ENCODE measurements at places on chromosomes 16 and 17.

- no peak for DNase-seq
Measured at GRCh38 chr17:41256291-41256685, 1.1 kb downstream of the KRTAP9-9 start.

DNA sequence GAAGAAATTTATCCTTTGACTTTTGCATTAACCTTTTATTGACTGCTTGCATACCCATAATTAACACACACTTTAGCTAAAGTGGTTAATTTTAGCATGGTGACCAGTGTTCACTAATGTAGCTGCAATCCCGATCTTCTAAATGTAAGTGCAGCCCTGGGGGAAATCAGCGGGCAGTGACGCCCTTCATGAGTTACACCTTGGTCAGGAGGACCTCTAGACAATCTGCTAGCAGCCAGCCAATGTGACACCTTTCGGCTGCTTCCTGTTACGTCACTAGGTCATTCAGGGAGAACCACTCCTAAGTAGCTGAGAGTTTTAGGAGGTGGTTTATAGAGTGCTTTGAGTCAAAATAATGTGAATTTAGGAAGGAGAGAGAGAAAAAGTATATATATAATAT lies 180.5 kb downstream of the IRX3 start:
- no peak for DNase-seq

GRCh38 chr16:71205482-71206131 lies 24.9 kb downstream of the HYDIN start:
- no peak for DNase-seq

GRCh38 chr16:56892705-56893104 lies 27.7 kb downstream of the SLC12A3 start:
- DNase-seq = no peak

DNA sequence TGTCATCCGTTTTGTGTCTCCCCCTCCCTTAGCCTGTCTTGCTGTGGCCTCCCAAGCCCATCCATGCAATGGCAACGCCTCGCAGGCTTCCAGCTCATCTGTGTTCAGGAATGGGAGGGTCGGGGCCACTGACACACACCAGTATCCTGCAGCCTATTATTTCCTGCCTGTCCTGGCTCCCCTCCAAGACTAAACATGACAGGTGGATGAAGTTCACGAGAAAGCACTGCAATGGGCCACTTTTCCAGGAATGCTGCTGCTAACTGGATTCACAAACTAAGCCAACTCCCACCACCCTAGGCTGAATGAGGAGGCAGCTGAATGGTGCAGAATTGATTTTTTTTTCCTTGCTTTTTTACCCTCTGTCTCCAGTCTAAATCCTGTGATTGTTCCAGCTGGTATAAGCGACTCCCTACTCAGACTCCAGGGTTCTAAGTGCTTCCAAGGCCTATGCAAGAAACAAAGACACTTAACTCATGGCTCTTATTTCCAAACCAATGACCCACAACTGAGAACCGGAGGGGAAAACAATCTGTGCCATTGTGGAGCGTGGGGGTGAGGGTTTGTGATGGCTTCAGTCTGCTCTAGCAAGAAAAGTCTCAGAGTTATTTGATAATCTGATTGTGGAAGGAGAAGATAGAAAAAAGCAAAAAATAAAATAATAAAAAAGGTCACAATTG lies 23.3 kb downstream of the TMEM100 start:
- no peak for DNase-seq

DNA sequence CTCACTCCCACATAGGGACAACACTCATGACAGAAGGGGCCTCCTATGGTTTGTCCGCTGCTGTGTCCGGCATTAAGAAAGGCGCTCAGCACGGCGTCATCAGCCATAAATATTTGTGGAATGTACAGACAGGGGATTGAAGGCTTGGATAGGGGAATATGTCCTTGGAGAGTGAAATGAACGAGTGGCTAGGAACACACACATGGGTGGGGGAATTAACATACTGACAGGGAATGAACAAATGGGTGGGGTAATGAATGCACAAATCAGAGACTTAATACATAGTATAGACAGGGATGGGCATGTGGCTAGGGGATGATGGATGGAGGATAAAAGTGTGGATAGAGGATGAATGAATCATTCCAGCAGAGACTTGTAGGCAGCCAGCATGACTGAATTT lies 154.0 kb upstream of the HSBP1 start:
- DNase-seq = no peak

- no peak for DNase-seq
Measured at GRCh38 chr17:82933911-82934310, 94.1 kb upstream of the ZNF750 start.

DNA sequence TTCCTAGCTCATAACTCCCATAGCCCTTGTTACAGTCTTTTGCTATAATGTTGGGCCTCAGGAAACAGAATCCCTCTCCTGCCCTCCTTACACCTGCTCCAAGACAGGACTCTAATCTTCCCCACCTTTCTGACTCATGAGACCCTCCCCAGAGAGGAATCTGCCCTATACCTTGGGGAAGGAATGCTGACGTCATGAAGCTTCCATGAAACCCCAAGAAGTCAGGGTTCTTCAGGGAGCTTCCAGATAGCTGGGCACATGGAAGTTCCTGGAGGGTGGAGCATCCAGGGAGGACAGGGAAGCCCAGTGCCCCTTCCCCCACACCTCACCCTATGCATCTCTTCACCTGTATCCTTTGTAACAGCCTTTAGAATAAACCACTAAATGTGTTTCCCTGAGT lies 285.7 kb downstream of the SOX9 start:
- DNase-seq = no peak

DNA sequence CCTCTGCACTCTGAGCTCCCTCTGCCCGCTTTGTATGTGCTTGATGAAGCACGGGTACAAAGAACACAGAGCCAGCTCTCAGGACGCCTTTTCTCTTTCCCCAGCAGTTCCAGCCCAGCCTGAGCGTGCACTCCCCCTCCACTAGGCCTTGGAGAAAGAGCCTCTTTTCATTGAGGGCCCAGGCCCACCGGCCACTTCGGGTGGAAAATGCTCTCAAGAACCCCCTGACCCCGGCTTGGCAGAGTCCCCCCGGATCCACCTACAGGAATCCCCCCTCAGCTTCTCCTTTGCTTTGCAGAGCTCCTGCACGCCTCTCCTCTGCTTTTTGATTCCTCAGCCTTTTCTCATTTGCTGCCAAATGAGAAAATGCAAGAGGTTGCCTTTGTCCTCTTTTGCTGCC lies 30.2 kb downstream of the MRC2 start:
- no peak for DNase-seq

- DNase-seq = no peak
Measured at GRCh38 chr16:85363881-85364280, 249.2 kb upstream of the GSE1 start.

GRCh38 chr17:27631411-27631760 lies 398 bp downstream of the LGALS9 start:
- no peak for DNase-seq

GRCh38 chr17:42337442-42337841 lies 49.1 kb downstream of the STAT5A start:
- DNase-seq = no peak

- DNase-seq = no peak
Measured at GRCh38 chr17:31527606-31528005, 136.1 kb downstream of the RAB11FIP4 start.

GRCh38 chr17:74219576-74220133 lies 6.3 kb downstream of the TTYH2 start:
- no peak for DNase-seq

GRCh38 chr17:36931096-36931696 lies 6.1 kb upstream of the LHX1 start:
- DNase-seq = no peak

- no peak for DNase-seq
Measured at GRCh38 chr16:24499193-24499814, 40.1 kb upstream of the RBBP6 start.

DNA sequence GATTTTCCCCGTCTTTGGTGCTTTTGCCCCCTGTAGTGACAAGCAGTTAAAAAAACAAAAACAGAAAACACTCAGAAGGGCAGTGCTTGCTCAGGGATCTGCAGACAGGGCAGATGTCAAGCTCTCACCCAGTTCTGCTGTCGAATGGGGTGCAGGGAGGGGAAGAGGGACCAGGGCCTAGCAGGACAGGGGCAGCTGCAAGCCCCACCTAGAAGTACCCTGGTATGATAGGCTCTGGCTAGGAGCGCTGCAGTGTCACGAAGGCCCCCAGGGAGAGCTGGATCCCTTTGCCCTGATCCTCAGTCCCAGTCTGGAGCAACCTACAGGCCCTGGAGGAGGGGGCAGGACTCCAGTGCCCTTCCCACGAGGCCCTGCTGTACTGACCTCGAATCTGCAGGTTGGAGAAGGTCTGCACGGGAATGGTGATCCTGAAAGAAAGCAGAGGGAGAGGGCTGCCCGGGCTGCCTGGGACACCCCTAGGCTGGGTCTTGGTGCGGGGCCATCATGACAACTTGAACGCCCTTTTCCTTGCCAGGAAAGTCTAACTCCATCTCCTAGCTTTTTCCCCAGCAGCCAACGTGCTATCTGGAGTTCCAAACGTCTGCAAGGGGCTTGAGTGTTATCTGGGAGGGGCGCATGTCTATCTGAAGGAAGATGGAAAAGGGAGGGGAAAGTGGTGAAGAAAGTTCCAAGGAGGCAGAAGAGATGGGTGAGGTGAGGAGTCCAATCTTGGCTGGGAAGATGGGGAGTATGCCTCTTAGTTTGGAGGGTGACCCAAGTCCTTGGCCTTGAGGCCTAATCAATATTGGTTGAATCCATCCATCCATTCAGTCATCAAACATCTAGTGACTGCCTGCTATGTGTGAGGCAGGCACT lies 4.8 kb downstream of the GFAP start:
- DNase-seq = no peak

GRCh38 chr17:2700030-2700490 lies 11.5 kb downstream of the CLUH start:
- DNase-seq = no peak

GRCh38 chr16:52552643-52553042 lies 5.7 kb upstream of the TOX3 start:
- DNase-seq = no peak

DNA sequence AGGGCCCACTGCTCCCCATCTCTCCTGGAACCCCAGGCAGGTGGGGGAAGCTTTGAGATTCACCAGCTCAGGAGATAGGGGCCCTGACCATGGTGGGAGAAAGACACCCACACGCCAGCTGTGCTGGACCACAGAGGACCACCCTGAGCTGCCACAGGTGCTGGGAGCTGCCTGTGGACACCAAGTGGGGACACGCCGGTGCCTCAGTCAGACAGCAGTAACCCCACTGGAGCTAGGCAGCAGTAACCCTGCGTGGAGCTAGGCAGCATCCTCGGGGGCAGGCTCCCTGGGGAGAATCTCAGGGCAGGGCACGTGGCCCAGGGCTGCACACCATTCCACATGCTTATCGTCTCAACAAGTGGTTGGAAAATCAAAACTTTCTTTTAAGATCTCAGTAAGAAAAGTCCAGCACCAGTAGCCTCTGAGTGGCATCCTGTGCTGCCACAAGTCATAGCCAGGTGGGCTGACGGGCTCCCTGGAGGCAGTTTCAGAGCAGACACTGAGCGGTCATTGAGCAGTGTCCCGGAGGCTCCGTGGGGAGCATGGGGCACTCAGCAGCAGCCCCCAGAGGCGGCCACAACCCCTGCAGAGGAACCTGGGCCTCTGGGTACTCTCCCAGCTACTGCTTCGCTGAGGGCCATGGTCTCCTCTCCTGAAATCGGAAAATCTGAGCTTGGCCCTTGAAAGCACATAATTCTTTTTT lies 8.0 kb upstream of the HEXD start:
- DNase-seq = no peak

DNA sequence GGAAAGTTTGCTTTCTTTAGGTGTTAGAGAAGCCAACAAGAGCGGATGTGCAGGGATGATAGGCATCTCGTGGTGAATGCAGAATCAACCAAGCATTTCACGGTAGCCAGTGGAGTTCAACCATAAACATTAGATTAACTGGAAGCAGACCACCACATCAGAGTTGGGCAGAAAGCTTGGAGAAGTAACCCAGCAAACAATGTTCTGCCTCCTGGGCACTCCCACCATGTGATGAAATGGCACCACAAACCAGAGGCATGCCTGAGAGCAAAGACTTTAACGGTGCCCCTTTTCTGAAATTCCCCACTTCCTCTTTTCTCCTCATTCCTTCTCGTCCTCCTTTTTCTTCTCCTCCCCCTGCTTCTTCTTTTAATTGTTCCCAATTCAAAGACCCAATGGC lies 193.5 kb upstream of the ANKFN1 start:
- no peak for DNase-seq

GRCh38 chr17:81170727-81171494 lies 4.9 kb upstream of the AATK start:
- no peak for DNase-seq

All from right renal cortex interstitium (tissue), 3 donors.